Lung microvascular endothelial cell (primary cell): ENCODE measurements at places on chromosomes 12 and 14.

DNA sequence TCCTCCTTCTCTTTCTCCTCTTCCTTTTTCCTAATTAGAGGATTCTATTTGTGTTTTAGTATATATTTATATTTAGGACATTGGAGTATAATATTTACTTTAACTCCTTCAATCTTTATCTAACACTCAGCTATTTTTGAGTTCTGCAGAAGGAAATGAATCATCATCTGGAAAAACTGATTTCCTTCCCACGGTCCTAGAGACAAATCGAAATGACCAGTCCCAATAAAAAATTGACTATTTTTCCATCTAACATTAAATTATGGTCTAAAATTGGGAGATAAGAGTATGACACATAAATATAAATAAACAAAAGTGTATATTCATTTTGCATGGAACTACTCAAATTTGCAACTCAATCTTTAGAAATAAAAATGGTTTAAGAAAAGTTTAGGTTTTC lies 167.4 kb downstream of the TMTC3 start:
- DNase-seq: peak; percentile 86

- DNase-seq: peak; percentile 75
Observed at GRCh38 chr14:102774391-102775153, 2.7 kb upstream of the TRAF3 start.

GRCh38 chr12:54196396-54196795 lies 7.6 kb upstream of the SMUG1 start:
- DNase-seq: no peak

GRCh38 chr12:86186449-86186848 lies 69.7 kb downstream of the MGAT4C start:
- DNase-seq: no peak

DNA sequence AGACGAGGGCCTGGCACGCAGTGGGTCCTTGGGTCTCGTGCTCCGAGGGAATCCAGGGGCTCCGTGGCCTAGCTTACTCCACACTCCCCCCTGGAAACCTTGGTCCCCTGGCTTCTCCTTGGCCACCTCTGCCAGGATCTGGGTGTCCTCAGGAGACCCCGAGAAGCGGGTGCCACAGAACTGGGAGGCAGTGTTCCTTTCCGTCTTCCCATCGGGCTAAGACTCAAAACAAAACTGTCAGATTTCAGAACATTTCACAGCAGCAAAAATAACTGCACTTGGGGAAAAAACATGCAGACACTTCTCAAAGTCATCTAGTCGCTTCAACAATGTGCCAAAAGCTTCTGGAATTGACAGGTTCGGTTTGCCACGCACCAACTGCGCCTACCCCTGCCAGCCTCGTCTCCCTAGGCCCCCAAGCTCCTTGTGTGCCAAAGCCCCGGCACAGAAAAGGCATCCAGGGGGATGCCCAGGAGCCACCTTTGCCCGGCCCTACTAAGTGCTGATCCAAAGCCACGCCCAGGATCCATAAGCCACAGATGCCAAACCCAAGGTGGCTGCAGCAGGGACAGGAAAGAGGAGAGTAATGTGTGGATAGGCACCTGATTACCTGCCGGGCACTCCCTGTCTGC lies 58.4 kb upstream of the DIO3 start:
- no peak for DNase-seq

DNA sequence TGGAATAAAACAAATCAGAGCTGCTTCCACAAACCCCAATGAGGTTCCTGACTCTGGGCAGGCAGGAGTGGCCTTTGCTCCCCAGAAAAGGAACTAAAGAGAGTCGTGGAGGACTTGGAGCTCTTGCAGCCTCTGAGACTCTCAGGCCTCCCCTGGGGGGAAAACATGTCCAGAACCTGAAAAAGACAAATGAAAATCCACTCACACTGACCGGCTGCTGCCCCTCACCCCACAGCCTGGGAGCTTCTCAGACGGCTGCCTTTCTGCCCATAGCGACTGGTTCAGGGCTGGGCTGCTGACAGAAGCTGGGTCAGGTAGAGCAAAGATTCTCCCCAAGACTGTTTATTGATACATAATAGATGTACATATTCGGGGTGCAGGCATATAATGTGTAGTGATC lies 356.0 kb downstream of the ADGRD1 start:
- DNase-seq: no peak

GRCh38 chr12:53951577-53952334 lies 2.9 kb upstream of the HOXC12 start:
- no peak for DNase-seq

- DNase-seq: no peak
Observed at GRCh38 chr14:65972346-65972870, 513.8 kb upstream of the CCDC196 start.
